Activated CD8-positive, alpha-beta memory T cell treated with anti-CD3 and anti-CD28 coated beads for 1 hour (primary cell): ENCODE measurements at places on chromosomes 1 and 21.

DNA sequence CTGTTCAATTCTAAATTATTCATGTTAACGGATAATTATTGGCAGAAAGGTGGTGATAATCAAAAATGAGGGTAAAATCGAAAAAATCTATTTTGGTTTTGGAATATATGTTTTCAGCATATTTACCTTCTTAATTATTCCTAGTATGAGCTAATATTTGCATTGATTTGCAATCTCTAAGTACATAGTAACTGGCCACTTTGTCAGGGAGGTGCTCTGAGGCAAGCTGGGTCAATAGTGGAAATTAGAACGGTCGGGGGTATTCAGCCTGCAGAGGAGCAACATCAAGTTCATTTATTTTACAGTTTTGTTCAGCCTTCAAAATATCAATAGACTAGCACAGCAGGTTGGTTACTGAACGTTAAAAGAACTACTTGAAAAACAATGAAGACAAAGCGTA, 1.8 kb downstream of the OTUD7B start:
- no peak for DNase-seq

- no peak for DNase-seq
These were observed 12.4 kb downstream of the RUNX1 start for GRCh38 chr21:35036465-35037383.

- no peak for DNase-seq
These were observed 130.6 kb downstream of the HUNK start for GRCh38 chr21:32003411-32003810.

DNA sequence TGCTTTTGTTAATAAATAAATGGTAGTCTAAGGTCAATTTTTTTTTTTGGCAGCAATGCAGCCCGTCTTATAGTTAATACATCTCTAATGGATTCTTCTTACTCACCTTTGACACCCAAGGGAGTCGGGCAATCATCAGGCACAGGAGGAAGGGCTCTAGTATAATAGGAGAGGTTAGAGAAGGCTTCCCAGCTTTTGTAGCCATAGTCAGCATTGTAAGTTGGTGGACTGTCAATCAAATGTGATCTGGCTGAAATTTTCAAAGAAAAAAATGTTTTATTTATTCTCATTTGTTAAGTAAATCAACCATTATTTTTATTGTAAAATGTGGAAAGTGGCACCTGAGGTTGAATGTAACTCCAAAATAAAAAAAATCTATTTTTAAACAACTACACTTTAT, 2.1 kb downstream of the PTGS2 start:
- no peak for DNase-seq
